Central memory CD4-positive, alpha-beta T cell (primary cell): ENCODE measurements at places on chromosomes 13 and 19.

DNA sequence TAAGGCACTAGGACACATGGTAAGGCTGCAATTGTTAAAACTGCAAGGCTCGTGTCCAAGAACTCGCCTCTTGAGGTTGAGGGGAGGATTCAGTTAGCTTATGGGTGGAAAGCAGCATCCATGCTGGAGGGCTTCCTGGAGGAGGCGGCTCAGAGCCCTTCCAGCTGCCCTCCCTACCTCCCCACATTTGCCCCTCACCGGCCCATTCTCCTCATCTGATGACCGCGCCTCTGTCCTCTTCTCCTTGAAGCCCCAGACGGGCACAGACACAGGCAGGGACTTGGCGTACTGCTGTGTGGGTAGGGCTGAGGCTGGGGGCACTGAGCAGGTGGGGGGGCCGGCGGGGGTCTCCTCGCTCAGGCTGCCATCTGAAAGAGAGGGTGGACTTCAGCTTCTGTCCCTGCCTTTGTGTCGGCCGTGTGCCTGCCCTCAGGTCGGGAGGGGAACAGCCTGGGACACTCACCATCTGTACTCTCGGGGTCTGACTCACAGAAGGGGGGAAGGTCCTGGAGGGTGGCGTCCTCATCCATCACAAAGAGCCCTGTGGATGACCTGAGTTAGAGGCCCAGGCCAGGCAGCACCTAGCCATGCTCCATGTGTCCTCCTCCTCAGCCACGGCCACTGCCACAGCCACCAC lies 4.1 kb upstream of the PNKP start:
- DNase-seq, result no peak

DNA sequence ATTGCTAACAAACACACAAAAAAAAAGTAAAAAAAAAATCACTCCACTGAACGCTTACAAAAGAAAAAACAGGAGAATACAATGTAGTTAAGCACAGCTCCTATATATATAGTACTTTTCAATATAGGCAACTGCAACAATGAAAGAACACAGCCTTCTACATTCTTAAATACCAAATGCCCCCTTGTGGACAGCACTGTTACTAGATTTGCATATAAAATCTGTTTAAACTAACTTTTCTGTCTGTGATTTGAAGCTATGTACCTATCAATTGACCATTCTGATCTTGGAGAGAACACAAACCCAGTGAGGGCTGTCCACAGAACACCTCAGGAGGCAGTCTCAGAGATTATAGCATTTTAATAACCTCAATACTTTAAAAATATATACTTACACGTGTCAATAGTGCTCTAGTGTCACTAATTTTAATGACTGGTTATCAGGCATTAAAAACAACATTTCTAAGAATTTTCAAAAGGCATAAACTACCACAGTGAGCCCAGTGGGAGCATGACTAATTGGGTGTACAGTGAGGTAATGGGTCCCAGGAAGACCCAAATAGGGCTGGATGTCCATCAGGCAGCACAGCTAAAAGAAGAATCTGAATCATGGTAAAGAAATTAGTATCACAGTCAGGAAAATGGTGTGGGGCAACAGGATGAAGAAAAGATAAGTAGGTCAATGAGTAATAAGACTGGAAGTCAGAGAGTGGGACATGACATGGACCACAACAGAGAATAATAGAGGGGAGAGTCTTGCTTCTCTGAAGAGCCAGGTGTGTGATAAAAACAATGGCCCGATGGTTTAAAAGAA lies 22.2 kb downstream of the CCDC169 start:
- no peak for DNase-seq

DNA sequence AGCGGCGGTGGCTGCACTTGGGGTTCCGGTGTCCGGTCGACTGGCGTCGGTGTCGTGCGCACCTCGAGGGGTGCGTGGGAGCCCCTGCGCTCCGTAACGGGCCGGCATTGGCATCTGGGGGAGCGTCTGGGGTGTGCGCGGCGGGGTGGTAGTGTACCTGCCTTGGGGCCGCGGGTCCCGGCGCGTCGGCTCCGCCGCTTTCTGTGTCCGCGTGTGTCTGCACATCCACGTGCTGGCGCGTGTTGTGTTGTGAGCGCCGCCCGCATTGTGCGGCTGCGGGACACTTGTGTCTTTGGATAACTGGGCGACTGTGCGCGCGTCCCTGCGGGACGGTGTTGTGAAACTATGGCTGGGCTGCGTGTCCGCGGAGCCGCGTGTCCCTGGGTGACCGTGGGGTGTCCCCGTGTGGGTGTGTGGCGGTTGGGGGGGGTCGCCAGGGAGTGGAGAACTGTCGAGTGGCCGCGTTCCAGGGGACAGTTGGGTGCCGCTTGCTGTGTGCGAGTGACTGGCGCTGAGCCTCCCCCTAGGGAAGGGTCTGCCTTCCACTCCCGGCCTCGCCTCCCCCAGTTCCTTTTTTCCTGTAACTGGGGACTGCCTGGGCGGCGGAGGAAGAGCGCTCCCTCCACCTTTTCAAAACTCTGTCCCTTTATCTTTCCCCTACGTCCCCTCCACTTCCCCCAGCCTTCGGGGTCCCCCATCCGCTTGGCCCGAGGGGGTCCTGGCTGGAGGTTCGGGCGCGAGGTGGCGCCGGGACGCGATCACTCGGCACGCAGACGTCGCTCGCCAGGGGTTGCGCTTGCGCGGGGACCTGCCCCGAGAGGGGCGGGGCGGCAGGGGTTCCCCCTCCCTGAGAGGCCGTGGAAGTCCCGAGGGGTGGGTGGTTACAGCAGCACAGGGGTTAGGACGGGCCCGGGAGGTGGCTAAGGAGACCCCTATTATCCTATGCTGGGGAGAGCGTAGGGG lies 5.7 kb upstream of the NFIC start:
- peak; percentile 68 for DNase-seq

GRCh38 chr13:112066624-112067004 lies 335 bp upstream of the SOX1 start:
- DNase-seq, result peak; percentile 67

- DNase-seq, result no peak
Observed at GRCh38 chr19:8036434-8037099, 16.0 kb upstream of the CCL25 start.

DNA sequence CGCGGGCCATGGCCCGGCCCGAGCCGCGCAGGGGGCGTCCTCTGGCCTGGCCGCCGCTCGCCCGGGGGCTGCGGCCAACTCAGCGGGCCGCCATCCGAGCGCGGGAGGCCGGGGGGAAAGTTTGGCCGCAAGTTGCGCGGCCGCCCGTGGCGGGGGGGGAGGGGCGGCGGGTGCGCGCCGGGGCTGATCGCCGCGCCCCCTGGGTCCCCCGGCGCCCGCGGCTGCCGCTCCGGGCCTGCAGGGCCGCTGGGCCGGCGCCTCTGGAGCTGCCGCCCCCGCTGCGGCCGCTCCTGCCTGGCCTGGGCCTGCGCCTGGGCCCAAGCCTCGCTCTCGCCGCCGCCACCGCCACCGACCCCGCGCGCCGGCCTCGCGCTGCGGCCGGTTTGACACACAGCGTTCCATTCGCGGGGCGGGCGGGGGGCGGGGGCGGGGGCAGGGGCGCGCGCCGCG lies at the start of gene NR2F6:
TSS of gene NR2F6 (minus strand) at position 385 of the 450 bp plus-strand sequence. CDS start 699 bp downstream, outside the sequence.
- DNase-seq, result no peak

DNA sequence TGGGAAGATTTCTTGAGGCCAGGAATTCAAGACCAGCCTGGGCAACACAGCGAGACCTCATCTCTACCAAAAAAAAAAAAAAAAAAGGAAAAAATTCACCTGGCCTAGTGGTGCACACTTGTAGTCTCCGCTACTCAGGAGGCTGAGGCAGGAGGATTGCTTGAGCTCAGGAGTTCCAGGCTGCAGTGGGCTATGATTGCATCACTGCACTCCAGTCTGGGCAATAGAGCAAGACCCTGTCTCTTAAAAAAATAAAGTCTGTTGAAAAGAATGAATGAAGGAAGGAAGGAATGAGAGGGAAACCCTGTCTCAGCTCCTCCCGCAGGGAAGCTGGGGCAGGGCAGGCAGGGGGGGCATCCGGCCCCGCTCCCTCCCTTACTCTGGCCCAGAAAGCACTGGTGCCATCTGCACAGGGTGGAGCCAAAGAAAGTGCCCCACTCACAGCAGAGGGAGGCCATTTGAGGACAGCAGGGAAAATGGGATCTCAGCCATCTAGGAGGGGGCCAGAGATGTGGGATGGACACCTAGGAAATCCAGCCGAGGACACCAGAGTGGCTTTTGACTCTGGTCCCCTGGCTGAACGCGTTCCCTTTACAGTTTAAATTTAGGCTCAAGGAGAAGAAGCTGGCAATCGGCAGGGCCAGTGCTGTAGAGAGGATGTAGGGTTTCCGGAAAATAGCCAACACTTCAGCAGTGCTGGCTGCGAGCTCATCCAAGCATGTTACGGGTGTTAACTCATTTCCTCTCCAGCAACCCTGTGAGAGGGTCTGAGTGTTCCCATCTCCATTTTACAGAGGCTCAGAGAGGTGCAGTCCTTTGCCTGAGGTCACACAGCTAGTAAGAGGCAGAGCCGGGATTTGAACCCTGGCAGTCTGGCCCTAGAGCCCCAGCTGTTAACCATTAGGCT lies 3.6 kb upstream of the HPN start:
- no peak for DNase-seq

DNA sequence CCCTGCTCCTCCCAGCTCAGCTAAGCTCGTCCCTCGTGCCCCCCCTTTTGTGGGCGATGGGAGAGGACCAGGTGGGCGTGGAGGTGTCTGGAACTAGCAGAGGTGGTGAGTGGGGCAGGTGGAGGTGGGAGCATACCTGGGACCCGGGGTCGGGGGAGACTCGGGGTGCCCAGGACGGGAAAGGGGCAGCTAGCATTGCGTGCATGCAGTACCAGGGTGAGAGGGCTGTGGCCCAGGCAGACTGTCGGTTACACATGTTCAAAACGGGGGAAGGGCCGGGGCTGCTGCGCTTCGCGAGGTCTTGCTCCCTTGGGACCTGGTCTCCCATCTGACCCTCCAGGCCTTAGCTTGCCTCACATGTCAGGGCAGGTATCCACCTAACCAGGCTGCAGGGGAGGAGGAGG lies 9.1 kb downstream of the TLE5 start:
- no peak for DNase-seq

- DNase-seq, result no peak
Observed at GRCh38 chr19:18501832-18502231, 20.0 kb downstream of the ELL start.

- DNase-seq, result no peak
Observed at GRCh38 chr13:66068683-66069082, 1161.5 kb downstream of the PCDH9 start.
